ENCODE measurements at places on chromosomes 11 and 22. TPM values are rescaled to one million over a fixed set of nuclear protein-coding genes. Genes with fewer than 3 reads are reported as not detected.
A peak's percentile ranks its signal among the peaks of the same experiment; 100 is the strongest.

- no peaks in the 10 kb centered on the region for H3K36me3 ChIP-seq
- DNase-seq, result peak; percentile 36
- no peak overlapping the region for H3K27ac ChIP-seq
- no peaks in the 10 kb centered on the region for H3K4me1 ChIP-seq
- H3K27me3 ChIP-seq, result peaks cover 22% of the 10 kb centered on the region
Observed at GRCh38 chr11:129451524-129451923, 75.9 kb downstream of the BARX2 start.

- H3K4me3 ChIP-seq, result no peak overlapping the region
- DNase-seq, result peak; percentile 83
- H3K27ac ChIP-seq, result no peak overlapping the region
Observed at GRCh38 chr11:106305458-106305857, 228.0 kb downstream of the AASDHPPT start.

DNA sequence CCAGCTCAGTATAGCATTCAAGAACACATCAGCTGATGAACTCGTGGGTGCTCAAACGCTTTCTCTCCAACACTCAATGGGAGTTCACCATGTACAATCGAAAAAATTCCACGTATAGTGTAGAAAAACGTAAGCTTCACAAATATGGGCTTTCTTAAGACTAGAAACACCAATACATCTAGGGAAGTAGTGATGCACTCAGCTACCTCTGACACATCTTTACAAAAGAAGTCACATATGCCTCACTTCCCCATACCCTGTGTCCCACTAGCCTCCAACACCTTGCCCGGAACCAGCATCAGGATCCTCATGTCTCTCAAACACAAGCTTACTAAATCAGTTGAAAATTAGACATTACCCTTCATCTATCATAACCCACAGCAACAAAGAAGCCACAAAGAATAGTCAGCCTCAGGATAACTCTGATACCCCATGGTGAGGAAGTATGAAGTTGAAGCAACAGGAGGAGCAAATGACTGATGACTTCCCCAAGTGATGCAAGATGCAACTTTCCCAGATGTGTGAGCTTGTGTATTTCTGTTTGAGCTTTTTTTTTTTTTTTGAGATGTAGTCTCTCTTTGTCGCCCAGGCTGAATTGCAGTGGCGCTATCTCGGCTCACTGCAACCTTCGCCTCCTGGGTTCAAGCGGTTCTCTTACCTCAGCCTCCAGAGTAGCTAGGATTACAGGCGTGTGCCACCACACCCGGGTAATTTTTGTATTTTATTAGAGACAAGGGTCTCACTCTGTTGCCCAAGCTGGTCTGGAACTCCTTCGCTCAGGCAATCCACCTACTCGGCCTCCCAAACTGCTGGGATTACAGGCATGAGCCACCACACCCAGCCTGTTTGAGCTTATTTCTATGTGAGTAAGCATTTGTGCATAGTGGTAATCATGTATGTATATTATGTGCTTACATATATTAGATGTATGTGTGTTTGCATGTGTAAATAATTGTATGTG is 8.5 kb upstream of the DENND5A start:
- no peaks in the 10 kb centered on the region for H3K27me3 ChIP-seq
- H3K4me3 ChIP-seq, result no peak overlapping the region
- no peaks in the 10 kb centered on the region for H3K36me3 ChIP-seq
- H3K4me1 ChIP-seq, result no peaks in the 10 kb centered on the region

DNA sequence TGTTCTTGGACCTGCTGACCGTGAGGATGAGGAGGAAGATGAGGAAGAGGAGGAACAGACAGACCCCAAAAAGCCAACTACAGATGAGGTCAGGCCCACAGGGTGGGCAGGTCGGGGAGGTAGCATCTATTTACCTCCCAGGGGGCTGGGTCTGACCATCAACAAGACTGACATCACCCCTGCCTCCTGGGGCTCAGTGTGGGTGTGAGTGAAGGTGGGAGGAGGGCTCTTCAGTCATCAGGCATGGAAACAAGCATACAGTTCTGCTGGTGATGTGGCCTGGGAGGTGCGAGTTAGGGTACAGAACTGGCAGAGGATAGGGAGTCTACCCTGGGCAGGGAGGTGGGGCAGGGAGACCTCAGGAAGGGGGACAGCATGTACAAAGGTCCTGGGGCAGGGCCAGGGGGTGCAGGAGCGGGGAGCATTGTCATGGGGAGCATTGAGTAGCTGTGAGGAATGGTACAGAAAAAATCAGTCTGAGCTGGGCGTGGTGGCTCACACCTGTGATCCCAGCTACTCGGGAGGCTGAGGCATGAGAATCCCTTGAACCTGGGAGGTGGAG is 8.9 kb downstream of the PLCB3 start:
- no peak overlapping the region for H3K27ac ChIP-seq
- DNase-seq, result no peak
- peaks cover 50% of the 10 kb centered on the region for H3K36me3 ChIP-seq

- no peaks in the 10 kb centered on the region for H3K27me3 ChIP-seq
- H3K4me1 ChIP-seq, result no peaks in the 10 kb centered on the region
- H3K36me3 ChIP-seq, result no peaks in the 10 kb centered on the region
- H3K4me3 ChIP-seq, result no peak overlapping the region
- peak; percentile 11 for DNase-seq
Observed at GRCh38 chr11:6864438-6864837, 1.6 kb downstream of the OR10A2 start.

- peak; percentile 25 for DNase-seq
- no peaks in the 10 kb centered on the region for H3K27me3 ChIP-seq
- H3K36me3 ChIP-seq, result peaks cover 43% of the 10 kb centered on the region
- no peaks in the 10 kb centered on the region for H3K4me1 ChIP-seq
Observed at GRCh38 chr11:68775951-68776388, 24.6 kb upstream of the TESMIN start.

OR2D2 gene
- not detected for total RNA-seq

- no peaks in the 10 kb centered on the region for H3K36me3 ChIP-seq
- no peaks in the 10 kb centered on the region for H3K4me1 ChIP-seq
- no peak for DNase-seq
- H3K27me3 ChIP-seq, result no peaks in the 10 kb centered on the region
Observed at GRCh38 chr11:70448983-70449567, 50.7 kb downstream of the CTTN start.

RIMBP3C gene
- 0.29 TPM for total RNA-seq

- H3K4me1 ChIP-seq, result no peaks in the 10 kb centered on the region
- H3K27me3 ChIP-seq, result no peaks in the 10 kb centered on the region
- no peak for DNase-seq
- peaks cover 4% of the 10 kb centered on the region for H3K36me3 ChIP-seq
- no peak overlapping the region for H3K27ac ChIP-seq
- no peak overlapping the region for H3K4me3 ChIP-seq
Observed at GRCh38 chr11:44252999-44253602, 56.8 kb downstream of the ALX4 start.

- no peaks in the 10 kb centered on the region for H3K4me1 ChIP-seq
- DNase-seq, result no peak
- no peaks in the 10 kb centered on the region for H3K27me3 ChIP-seq
- H3K27ac ChIP-seq, result no peak overlapping the region
- H3K4me3 ChIP-seq, result no peak overlapping the region
Observed at GRCh38 chr22:41899992-41900651, 14.8 kb downstream of the SHISA8 start.

DENND6B gene
- total RNA-seq, result 1.7 TPM
